ENCODE measurements at places on chromosomes 11 and 22. TPM values are rescaled to one million over a fixed set of nuclear protein-coding genes. Genes with fewer than 3 reads are reported as not detected.

DAGLA gene
- total RNA-seq, result 0.65 TPM

RIMBP3B gene
- total RNA-seq, result not detected

SCUBE1 gene
- not detected for total RNA-seq

MS4A6E gene
- total RNA-seq, result not detected

MYEOV gene
- 0.32 TPM for total RNA-seq

P2RY2 gene
- total RNA-seq, result 6.5 TPM

SOX10 gene
- total RNA-seq, result not detected

ESAM gene
- total RNA-seq, result 70.7 TPM

KIRREL3 gene
- under 0.01 TPM for total RNA-seq

FBLN1 gene
- 14.3 TPM for total RNA-seq

NCR3LG1 gene
- total RNA-seq, result 5.2 TPM

TRIM29 gene
- total RNA-seq, result not detected

OR8G5 gene
- total RNA-seq, result not detected
